Activated CD4-positive, CD25-positive, alpha-beta regulatory T cell treated with anti-CD3 and anti-CD28 coated beads, Interleukin-2, amount 50 U/mL, for 24 hours (primary cell): ENCODE measurements at places on chromosomes 2 and 18.

- no peak for ATAC-seq
Observed at GRCh38 chr2:65630643-65631042, 198.2 kb upstream of the SPRED2 start.

DNA sequence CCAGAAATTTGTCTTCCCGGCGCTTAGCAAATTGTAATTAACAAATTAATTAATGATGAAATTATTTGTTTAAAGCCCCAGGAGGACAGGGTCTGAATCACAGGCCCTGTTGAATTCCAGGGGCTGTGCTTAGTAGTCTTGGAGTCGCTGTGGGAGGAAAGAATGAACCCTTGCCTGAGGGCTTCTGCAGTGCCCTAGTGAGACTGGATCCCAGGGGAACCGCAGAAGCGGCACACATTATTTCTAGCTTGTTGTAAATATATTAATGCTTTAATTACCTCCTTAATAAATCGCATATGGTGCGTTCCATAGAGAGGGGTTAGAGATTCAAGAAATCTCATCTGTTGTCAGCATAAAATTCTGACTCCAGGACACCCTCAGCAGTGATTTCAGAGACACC, 235.4 kb downstream of the CELF4 start:
- ATAC-seq: no peak

DNA sequence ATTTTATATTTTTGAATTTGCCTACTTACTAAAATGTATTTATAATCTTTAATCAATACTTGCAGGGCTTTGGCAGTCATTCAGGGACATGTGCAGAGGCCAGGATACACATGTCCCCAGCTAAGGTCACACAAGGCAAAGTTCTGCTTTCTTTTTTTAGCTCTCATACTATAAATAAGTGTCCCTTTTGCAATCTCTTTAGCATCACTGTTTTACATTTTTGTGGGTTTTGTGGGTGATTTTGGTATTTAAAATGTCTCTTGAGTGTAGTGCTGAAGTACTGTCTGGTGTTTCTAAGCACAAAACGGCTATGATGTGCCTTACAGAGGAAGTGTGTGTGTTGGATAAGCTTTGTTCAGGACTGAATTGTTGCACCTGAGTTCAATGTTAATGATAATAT, 309.0 kb upstream of the GULP1 start:
- ATAC-seq: no peak

DNA sequence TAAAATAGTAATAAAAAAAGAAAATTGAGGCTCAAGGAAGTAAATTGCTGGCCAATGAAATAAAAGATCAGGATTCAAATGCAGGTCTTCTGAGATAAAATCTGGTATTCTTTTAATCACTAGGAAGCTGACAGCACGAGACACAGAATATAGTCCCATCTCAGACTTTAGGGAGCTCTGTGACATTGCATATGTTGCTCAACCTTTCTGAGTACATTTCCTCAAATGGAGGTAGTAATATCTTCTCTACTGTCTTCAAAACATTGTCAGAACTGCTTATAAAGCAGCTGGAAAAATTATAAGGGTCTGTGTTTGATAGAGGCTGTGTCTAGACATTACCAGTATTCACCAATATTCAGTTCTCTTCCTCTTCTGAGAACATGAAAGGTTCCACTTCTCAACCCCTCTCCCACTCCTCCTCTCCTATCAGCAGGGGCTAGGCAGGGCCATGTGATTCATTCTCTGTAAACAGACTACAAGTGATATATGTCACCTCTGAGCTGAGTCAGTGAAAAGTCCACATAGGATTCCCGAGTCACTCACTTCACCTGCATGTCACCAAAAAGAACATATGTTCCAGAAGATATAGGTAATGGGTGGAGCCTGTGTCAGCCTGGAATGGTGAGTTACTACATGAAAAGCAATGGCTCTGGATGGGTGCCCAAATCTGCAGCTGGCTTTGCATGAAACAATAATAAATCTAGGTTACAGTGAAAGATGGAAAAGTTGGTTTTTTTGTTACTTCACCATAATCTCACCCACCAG, 7.1 kb downstream of the KCNE4 start:
- no peak for ATAC-seq

GRCh38 chr2:150091846-150092245, 395.6 kb downstream of the RND3 start:
- no peak for ATAC-seq

DNA sequence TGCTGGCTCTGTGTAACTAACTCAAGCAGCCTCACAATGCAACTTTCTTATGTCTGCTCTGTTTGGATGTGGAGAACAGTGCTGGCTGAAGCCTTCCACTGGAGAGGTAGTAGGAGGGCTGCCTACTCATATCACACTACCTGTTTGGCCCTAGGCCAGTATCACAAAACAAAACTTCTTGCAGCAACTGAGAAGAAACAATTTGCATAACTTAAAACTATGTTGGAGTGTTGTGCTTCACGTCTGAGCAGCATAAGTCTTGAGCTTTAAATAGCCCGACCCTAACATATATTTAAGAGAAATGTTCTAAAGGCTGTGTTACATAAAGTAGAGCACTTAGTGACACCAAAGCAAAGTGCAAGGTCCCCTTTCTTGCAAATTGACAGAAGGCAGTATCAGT, 204.9 kb upstream of the ACVR2A start:
- no peak for ATAC-seq

DNA sequence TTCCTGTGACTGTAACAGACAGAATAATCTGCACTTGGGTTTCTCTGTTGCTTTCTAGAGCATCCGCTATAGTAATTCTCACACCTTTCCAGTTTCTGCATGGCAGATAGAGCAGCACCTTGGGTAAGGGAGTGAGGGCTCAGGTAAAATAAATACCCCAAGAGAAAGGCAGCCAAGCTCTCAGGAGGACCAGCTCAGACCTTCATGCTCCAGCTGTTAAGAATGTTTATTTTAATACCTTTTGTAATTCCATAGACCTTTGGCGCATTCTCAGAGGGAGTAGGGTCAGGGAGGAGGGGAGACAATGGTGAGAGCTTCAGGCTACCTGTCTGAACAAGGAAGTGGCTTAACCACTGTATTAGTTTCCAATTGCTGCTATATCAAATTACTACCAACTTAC, 16.2 kb upstream of the TMEM178A start:
- ATAC-seq: no peak

GRCh38 chr2:109428841-109429566, 184.8 kb downstream of the SEPTIN10 start:
- no peak for ATAC-seq

- ATAC-seq: no peak
Observed at GRCh38 chr2:220318037-220318436, 690.6 kb downstream of the SLC4A3 start.

GRCh38 chr2:182952741-182953450, 85.4 kb downstream of the NCKAP1 start:
- no peak for ATAC-seq

- ATAC-seq: no peak
Observed at GRCh38 chr2:53484531-53484930, 283.1 kb upstream of the CHAC2 start.

DNA sequence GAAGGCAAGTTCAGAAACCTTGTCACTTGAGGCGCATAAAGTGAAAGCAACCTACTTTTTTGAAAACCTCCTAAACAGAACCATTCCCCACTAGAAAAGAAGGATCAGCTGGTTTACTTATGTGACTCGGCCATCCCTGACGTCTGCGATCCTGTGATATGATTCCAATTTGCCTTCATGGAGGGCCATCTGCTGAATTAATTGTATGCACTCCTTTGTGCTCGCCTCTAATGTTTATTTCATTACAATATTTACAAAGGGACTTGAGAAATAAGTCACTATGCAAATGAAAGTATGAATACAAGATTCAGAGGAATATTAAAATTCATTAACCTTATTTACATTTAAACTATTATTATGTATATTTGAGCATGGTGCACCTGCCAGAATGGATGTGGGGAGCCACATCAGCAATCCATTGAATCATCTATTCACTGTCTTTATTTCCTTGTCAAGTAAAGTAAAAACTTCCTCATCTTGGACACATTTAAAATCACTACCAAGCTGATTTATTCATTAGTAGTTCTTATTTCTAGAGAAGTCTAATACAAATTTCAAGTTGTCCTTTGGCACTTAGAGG, 96.5 kb downstream of the RBM43 start:
- ATAC-seq: no peak

GRCh38 chr2:174365571-174365970, 30.0 kb upstream of the SCRN3 start:
- no peak for ATAC-seq

- ATAC-seq: no peak
Observed at GRCh38 chr2:127525691-127526131, 578 bp downstream of the IWS1 start.

- no peak for ATAC-seq
Observed at GRCh38 chr2:155980941-155981560, 351.5 kb downstream of the NR4A2 start.

DNA sequence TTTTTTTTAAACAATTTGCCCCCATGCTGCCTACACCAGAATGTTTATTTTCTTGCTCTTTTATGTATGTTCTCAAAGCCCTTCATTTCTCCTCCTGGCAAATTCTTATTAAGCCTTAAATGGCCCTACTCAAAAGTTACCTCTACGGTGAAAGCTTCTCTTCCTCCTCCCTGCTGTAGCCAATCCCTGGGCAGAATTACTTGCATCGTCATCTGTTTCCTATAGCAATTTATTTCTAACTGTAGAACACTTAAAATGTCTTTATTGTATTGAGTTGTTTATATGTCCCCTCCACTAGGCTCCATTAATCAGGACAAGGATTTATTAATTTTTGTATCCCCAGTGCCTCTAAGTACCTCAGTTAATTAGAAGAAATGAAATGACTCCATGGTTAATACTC, 2.5 kb upstream of the RAD51AP2 start:
- ATAC-seq: no peak

GRCh38 chr2:9656270-9656766, 25.5 kb upstream of the YWHAQ start:
- ATAC-seq: peak; percentile 85

DNA sequence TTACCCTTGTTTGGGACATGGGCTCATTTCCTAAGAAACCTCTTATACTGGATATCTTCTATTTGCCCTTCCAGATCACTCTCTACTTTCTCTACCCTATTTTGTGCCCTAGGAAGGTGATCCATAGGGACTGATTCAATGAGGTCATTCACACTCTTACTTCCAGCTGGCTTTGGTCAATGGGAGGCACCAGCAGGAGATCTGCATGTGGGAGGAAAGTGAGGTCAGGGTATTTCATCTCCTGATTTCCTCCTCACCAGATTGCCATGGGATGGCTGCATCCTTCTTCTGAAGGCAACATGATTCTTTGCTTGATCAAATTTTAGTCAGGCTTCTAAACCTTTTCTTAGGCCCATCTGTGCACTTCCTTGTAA, 15.2 kb downstream of the M1AP start:
- no peak for ATAC-seq

DNA sequence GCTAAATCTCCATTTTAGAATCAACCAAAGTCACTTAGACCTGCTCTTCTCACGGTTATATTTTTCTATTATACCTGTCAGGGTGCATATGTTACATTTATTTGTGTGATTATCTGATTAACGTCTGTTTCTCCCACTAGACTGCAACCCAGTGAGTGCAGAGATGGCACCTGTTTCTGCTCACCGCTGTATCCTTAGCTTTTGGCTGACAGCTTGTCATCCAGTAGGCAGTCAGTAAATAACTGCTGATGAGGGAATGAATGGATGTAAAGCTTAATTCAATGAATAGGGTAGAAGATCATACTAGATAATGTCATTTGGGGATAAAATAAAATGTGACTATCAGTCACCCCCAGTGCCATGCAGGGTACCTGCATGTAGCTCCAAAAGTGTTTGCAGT, 6.9 kb upstream of the CHRNA1 start:
- no peak for ATAC-seq

DNA sequence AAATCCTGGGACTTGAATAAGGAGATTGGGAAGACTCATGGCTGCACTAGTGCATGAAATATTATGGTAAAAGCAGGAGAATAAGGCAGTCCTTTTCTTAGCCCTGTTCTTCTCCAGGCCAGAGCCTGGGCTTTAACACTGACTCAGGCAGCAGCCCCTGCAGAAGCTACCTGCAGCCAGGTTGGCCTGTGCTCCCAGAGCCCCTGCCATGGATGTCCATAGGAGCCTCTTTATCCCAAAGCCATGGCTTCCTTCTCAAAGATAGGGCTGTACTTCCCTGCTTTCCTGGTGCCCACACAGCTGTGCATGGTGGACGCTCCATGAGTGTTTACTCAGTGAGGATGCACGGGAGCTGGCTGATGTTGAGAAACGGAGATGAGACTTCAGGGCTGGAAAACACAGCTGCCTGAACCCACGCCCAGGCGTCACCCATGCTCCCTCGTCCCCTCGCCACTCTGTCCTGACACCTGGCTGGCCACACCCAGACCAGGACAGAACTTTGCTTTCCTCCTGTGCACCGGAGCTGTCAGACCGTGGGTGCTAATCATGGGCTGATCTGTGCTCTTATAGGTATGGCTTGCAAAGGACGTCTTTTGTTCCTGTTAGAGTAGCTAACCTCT, 135.5 kb downstream of the GLI2 start:
- ATAC-seq: no peak

DNA sequence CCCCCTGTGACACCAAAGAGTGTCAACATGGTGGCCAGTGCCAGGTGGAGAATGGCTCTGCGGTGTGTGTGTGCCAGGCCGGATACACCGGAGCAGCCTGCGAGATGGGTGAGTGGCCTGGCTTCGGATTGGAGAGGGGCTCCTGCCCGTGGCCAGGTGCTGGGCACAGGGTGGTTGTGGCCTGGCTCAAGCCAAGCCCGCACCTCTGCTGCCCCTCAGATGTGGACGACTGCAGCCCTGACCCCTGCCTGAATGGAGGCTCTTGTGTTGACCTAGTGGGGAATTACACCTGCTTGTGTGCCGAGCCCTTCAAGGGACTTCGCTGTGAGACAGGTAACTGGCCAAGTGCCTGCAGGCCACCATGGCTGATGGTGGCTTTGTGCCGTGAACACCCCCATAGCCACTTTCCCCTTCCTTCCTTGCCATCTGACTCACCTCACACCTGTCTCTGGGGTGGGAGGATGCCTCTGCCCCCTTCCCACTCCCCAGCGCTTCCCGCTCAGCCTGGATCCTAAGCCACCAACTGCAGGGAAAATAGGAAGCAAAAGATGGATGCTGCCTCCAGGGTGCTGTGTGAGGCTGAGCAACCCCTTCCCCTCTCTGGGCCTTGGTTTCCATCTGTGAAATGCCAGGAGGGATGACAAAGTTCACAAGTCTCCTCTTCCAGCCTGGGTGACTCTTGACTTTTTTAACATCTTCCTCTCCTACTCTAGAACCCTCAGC, 41.8 kb downstream of the SNED1 start:
- ATAC-seq: no peak

DNA sequence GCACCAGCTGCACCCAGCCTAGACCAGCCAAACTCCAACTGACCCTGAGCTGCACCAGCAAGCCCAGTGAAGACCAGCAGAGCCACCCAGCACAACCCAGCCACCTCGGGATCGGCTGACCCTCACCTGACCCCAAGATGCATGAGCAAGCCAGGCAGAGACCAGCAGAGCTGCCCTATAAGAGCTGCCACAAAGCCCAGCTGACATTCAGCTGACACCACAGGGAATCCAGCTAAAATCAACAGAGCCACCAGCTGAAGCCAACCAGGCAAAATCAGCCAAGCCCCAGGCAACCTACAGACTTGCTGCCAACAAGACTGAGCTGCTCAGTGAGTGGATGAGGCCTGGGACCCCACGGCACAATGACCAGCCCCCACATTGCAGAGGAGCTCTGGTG, 54.6 kb downstream of the CYP27C1 start:
- ATAC-seq: no peak

- no peak for ATAC-seq
Observed at GRCh38 chr2:180159921-180160320, 152.8 kb upstream of the CWC22 start.
